Stimulated activated CD8-positive, alpha-beta memory T cell treated with anti-CD3 and anti-CD28 coated beads, Interleukin-7, amount 100 ng/mL, for 24 hours (primary cell): ENCODE measurements at places on chromosomes 5 and 9.

GRCh38 chr9:129737479-129738274 lies 15.2 kb downstream of the PTGES start:
- DNase-seq: peak; percentile 82

GRCh38 chr9:14300040-14300439 lies 13.9 kb downstream of the NFIB start:
- DNase-seq: no peak

DNA sequence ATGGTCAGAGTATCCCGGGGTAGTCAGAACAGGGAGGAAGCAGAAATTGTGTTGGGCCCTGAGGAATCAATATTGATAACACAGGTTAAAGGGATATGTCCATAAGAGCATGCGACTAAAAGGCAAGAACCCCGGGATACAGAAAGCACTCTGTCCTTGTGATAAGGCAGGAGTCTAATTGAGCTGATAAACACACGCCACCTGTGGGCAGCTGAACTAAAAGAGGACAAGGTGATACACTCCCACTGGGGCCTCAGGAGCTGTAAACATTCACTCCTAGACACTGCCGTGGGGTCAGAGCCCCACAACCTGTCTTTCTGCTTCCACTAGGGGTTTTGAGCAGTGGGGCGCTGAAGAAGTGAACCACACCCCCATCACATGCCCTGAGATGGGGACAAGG lies 144.7 kb upstream of the MPDZ start:
- no peak for DNase-seq

DNA sequence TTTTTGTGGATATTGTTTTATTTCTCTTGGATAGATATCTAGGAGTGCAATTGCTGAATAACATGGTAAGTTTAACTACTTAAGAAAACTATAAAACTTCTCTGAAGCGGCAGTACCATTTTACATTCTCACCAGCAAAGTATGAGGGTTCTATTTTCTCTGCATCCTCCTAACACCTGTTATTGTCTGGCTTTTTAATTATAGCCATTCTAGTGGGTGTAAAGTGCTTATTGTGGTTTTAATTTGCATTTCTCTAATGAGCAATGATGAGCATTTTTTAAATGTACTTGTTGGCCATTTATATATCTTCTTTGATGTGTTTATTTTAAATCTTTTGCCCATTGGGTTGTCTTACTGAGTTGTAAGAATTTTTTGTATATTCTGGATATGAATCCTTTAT lies 28.7 kb downstream of the SMIM32 start:
- no peak for DNase-seq

DNA sequence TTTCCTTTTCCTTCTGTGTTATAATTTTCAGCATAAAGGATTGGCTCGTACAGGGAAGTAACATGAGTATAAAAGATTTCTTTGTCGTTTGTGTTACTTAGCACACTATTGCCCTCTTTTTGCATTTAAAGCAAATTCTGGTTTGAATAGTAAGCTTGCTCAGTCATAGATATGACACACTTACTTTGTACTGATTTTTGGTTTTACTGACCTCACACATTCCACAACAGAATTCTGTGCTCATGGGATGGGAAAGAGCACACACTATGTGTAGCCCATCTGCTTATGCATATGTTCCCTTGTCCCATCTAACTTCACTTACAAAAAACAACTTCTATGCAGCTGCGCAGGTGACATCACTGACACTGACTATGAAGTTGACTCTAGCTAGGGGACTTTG lies 111.9 kb upstream of the MTAP start:
- no peak for DNase-seq

GRCh38 chr9:99222416-99223270 lies 561 bp downstream of the SEC61B start:
- DNase-seq: no peak

- DNase-seq: no peak
Measured at GRCh38 chr5:98428806-98429205, 344.7 kb upstream of the RGMB start.

DNA sequence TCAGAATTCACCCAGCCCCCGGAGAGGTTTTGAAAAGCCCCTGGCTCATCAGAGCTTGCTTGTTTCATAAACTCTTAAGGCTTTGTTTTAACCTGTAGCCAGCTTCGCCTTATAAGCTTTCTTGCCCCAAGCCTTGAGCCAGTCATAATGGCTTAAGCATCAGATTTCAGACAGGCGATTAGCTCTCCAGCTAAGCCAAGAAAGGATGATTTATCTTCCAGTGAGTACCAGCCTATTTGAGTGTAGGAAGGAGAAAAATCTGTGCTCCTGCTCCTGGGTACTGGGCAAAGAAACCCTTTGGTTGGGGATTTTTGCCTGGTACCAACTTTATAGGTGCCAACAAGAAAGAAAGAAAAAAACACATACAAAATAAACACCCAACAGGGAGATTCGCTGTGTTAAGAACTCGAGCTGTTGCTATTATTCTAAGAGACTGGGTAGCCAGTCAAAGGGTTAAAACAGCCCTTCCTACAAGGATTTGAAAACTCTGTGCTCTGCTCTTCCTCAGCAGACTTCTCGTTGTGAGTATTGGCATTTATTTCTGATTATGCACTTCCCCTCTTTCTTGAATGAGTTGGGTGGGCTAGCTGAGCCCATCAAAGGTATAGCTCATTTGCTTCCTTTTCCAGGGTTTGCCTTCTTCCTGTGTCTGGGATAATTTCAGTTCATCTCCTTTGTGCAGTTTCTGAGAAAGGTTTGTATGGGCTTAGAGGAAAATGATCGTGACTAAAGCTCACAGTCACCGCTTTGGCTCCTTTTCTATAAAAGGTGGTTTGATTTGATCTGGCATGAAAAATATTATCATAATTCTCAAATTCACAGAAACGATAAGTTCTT lies 157.2 kb upstream of the DMRT1 start:
- DNase-seq: no peak

DNA sequence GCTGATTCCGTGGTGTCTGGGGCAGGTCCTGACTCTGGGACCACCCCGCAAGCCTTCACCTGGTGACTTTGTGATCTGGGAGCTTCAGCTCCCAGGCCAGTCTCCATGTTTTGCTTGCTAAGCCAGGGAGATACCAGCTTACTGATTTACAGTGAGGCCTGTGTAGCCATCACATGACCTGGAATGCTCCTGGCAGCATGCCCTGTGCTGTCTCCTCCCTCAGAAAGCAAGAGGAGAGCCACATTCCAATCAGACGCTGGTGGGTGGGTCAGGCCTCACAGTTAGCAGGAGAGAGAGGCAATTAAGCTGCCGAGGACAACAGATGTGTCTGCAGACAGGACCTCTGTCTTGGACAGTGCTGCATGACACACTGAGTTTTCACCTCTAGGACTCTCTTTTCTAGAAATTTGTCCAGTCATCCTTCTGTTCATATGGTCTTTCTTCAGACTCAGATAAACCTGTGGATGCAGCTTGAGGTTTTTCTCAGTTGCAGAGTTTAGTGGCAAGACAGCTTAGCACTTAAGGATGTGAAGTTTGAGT lies 24.4 kb upstream of the GRPEL2 start:
- no peak for DNase-seq

GRCh38 chr5:152193391-152194107 lies 211.5 kb downstream of the NMUR2 start:
- DNase-seq: no peak

GRCh38 chr5:73654171-73654811 lies 28.3 kb downstream of the ARHGEF28 start:
- no peak for DNase-seq

DNA sequence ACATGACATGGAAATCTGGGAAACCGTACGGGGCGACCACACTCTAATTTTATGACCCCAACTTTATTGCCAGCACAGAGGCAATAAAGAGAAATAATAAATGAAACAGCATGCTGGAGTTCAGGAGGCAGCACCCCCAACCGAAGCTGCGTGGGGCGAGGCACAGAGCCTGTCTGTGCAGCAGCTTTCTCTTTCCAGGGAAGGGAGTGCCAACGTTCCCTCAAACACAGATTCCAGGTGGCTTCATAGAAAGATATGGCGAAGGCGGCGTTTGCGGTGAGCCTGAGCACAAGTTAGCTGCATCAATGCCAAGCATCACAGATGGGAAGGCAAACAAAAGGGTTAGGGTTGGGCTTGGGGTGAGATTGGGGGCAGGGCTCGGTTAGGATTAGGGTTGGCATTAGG lies 114.8 kb downstream of the HSD17B3 start:
- DNase-seq: no peak

- no peak for DNase-seq
Measured at GRCh38 chr9:128078504-128079434, 10.7 kb downstream of the SLC25A25 start.

DNA sequence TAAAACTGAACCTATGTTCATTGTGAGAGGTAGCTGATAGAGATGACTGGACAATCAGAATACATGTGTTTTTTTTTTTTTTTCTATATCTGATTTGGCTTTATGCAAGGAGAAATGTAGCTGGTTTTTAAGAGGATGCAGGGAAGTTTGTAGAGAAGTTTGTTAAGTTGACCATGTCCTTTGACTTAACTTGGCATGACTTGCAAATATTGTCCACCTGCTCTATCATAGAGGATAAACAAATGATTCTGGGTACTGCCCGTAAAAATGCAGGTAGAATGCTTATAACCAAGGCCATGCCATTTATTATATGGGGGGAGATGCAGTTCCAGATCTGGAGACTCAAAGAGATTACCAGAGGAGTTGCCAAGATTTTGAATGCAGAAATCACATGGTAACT lies 13.7 kb upstream of the NNT start:
- DNase-seq: no peak

DNA sequence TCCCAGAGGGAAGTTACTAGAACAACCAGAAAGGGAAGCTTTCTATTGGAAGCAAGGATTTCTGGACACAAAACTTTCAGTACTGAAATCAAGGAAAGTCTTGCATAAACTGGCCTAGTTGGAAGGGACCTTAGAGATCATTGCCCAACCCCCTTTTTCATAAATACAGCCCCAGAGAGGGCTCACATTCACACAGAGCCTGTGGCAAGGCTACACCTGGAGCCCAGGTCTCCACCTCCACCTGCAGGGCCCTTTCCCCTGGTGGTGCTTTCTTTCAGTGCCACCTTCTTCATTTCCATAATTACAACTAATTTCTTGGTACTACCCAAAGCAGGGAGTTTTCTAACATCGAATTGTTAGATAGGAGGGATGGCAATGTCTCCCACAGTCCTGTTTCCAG lies 85.7 kb downstream of the ADRB2 start:
- no peak for DNase-seq

DNA sequence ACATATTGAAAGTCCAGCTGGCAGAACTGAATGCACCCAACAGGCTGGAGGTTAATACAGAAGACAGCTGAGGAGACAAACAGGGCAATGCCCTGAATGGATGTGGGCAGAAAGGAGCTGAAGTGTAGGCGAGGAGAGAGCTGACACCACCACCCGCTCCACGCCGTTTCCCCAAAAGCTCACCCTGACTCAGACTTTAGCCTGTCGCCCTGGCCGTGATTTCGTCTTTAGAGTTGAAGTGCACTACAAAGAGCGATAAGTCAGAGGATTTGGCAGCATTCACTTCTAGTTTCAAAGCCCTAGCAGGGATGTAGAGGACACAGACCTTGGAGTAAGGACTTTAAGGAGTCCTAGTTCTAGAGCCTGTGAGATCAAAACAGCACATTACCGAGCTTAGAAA lies 2.2 kb upstream of the ERAP1 start:
- DNase-seq: no peak
